Stimulated activated CD4-positive, alpha-beta T cell treated with anti-CD3 and anti-CD28 coated beads, Interleukin-1b, Interleukin-23, amount 100 ng/mL, for 1 hour (primary cell): ENCODE measurements at places on chromosomes 12 and 14.

- no peak for DNase-seq
Measured at GRCh38 chr12:131671276-131671675, 39.6 kb upstream of the SFSWAP start.

DNA sequence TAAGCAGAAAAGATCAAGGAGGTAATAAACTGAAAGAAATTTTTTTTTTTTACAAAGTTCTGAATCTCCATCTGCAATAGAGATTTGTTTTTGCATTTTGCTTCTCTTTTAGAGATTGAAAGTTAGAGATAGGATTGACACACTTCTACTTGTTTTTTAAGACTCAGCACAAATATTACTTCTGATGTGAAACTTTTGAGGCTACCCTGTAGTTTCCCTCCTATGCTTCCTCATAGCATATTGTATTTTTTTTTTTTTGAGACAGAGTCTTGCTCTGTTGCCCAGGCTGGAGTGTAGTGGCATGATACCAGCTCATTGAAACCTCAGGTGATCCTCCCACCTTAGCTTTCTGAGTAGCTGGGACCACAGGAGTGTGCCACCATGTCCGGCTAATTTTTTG lies 32.1 kb upstream of the SGPP1 start:
- no peak for DNase-seq

DNA sequence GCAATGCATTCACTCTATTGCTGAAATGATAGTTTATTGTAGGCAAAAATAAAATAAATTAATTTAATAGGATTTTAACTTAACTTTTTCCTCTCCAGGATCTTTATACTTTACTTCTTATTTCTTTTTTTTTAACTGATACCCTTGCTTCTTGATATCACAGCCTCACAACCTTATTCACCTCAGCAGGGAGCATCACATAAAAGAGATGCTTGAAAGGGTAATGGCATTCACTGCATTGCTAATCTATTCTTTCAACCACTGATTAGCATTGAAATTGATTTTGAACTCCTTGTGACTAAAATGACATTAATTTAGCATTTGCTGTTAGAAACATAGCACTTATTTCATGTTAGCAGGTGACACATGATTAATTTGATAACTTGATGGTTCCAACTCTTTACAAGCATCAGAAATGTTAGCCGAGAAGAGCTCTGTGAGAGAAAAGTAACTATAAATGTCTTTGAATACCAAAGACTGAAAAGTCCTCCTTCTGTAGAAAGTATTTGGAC lies 689.5 kb upstream of the MGAT4C start:
- DNase-seq: no peak

DNA sequence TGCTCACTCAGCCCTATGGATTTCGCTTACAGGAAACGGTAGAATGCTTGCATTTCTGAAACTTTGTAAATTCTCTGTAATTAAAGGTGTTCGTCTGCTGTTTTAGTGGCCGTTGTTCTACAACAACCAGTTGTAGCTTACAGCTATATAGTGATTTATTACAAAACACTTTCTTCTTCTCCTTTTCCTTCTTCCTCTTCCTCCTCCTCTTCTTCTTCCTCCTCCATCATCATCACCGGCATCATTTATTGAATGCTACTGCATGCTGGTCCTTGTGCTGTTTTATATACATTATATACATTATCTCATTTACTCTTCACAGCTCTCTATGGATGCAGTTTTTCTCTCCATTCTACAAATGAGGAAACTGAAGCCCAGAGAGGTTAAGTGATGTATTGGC lies 6.4 kb downstream of the ETV6 start:
- no peak for DNase-seq

GRCh38 chr12:27593266-27593665 lies 69.3 kb downstream of the PPFIBP1 start:
- no peak for DNase-seq

GRCh38 chr12:70190262-70191010 lies 52.8 kb upstream of the CNOT2 start:
- no peak for DNase-seq

GRCh38 chr12:25730489-25731349 lies 177.6 kb upstream of the LMNTD1 start:
- no peak for DNase-seq

- DNase-seq: no peak
Measured at GRCh38 chr14:68571114-68571591, 221.7 kb downstream of the ZFP36L1 start.

- DNase-seq: no peak
Measured at GRCh38 chr12:34398706-34399630, 376.7 kb downstream of the ALG10 start.

DNA sequence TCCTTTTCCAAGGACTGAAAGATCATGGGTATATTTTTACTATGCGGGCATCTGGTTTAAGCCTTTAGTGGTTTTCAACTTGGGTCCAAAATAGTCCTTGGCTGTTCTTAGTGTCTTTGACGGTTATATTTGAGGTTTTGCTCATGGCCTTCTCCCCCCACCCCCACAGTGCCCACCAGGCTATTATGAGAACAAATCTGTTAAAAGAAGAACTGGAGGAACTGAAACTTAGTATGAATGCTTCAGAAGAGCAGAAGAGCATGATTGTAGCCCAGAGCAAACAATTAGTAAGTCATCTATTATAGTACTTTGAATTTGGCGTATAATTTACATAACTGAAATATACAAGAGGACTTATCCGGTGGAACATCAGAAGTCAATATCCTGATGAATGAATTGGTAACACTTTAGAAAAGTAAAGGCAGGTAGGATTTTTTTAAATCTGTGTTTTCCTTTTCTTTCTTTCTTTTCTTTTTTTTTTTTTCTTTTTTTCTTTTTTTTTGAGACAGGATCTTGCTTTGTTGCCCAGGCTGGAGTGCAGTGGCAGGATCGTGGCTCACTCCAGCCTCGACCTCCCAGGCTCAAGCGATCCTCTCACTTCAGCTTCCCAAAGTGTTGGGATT lies 71.8 kb upstream of the BCAT1 start:
- DNase-seq: no peak

GRCh38 chr12:107684029-107684795 lies 1.4 kb upstream of the PWP1 start:
- DNase-seq: no peak

DNA sequence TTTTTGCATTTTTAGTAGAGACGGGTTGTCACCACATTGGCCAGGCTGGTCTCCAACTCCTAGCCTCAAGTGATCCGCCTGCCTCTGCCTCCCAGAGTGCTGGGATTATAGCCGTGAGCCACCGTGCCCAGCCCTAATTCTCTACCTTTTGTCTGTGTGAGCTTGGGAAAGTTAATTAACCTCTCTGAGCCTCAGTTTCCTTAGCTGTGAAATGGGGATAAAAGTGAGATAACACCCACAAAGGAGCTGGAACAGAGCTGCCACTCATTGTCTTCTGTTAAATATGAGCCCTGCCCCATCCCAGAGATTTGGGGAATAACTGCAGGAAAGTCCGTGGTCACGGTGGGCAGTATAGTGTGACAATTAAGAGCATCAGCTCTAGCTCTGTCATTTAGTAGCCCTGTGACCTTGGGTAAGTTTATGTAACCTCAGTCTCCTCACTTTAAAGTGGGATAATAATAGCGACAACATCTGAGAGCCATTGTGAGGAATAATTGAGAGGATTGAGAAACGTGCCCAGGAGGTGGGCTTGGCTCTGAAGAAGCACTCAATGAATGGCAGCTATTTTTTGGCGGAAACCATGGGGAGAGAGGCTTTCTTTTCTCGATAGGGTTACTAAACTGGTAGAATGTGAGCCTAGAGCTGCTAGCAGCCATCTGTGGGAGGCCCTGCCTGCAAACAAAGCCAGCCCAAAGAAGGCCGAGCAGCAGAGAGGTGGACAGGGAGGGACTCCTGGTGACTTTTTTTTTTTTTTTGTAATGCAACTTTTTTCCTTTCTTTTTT lies 60.8 kb upstream of the MED13L start:
- no peak for DNase-seq

GRCh38 chr12:12091977-12092663 lies 21.4 kb downstream of the BCL2L14 start:
- DNase-seq: no peak

DNA sequence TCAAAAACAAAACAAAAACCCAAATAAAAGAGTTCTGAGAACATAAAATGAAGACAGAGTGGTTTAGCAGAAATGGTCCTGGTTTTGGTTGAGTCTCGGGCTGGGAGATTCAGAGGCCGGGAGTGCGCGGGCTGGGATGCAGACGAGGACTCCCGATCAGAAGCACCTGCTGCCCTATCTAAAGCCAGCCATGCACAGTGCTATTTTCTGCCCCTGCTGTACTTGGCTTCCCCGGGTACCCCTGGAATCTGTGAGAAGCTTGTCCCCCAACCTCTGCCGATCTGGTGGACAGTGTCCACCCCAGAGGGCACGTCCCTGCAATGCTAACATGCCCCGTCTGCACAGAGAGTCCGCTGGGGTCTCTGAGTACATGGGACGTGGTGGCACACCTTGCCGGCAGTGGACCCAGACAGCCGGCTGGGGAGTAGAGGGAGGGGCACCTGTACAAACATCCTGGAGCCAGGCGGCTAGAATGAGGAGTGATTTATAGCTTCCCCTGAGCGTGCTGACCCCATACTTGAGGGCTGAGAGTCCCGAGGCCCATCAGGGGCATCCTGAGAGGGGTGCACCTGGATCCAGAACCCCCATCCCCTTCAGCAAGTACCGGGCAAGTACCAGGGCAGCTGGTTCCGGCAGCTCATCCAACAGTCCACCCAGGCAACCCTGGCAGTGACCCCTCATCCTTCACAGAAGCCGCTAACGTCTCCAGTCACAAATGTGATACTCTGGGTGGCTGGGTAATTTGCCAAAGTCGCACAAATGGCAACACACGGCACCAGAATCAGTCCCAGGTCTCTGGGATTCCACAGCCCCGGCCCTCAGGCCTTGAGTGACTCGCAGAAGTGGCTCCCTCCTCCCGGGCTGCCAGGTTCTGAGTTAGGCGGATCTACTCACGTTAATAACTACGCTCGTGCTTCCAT lies 37.1 kb downstream of the CHGA start:
- no peak for DNase-seq
